Stimulated activated CD8-positive, alpha-beta memory T cell treated with anti-CD3 and anti-CD28 coated beads, Interleukin-7, amount 100 ng/mL, for 24 hours (primary cell): ENCODE measurements at places on chromosomes 2 and 18.

DNA sequence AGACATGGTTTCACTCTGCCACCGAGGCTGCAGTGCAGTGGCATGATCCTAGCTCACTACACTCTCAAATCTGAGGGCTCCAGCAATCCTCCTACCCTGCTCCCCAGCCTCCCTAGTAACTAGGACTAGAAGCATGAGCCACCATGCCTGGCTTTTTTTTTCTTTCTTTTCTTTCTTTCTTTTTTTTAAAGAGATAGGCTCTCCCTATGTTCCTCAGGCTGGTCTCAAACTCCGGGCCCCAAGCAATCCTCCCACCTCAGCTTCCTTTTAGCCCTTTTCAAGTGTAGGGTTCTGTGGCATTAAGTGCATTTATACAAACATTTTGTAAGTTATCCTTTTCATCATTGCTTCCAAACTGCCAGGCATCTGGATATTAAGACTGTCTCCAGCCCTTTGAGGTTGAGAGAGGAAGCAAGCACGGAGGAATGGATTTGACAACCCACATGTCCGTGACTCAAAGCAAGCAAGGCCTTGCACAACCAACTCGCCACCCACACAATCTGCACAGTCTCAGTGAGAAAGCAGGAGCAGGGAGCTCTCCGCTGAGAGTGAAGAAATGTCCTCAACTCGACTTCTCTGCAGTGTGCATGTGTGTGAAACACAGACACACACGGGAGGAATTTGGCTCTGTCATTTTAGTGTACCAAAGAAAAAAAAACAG is 65.6 kb downstream of the ATP8B1 start:
- DNase-seq, result no peak

GRCh38 chr18:69408522-69408921 is 7.8 kb downstream of the DOK6 start:
- no peak for DNase-seq

GRCh38 chr2:173354073-173354581 is 545 bp upstream of the CDCA7 start:
- no peak for DNase-seq

- DNase-seq, result no peak
Observed at GRCh38 chr2:88903749-88904353, 212.4 kb downstream of the RPIA start.

DNA sequence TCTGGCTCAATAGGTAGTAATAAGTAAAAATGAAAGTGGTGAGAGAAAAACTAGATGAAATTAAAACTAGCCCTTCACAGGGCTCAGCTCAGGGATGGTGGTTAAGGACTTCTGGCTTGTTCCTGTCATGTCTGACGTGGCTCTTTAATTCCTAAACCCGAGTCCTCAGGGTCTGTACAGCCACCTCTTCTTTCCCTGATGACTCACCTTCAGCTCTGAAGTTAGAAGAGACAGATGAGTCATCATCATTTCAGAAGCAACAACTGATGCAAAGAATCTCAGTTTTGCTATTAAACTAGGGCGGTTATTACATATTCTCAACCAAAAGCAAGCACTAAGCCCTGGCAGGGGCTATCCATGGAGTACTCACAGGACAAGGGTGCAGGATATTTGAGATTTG is 24.0 kb upstream of the ITGB6 start:
- no peak for DNase-seq

GRCh38 chr2:45684756-45685155 is 33.3 kb downstream of the PRKCE start:
- DNase-seq, result no peak

- DNase-seq, result no peak
Observed at GRCh38 chr2:158686210-158686691, 108.9 kb upstream of the DAPL1 start.

DNA sequence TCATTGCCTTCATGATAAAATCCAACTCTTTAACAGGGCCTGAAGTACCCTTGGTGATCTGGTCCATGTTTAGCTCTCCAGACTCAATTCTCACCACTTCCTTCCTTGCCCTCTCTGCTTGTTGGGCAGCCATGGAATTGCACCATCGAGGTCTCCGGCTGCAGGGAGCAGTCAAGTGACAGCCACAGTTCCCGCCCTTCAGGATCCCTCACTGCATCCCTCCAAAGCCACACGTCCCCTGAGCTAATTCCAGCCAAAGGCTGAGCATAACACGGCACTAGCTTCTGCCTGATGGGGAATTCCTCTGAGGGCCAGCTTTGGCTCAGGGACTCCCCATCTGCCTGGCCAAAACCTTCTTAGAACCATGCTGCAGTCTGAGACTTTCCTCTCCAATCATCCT is 47.4 kb upstream of the SLC1A4 start:
- DNase-seq, result no peak

- DNase-seq, result no peak
Observed at GRCh38 chr2:57516698-57517340, 529.8 kb upstream of the VRK2 start.
